ENCODE measurements at places on chromosomes 1 and 21.

GRCh38 chr21:42056996-42057689, 14.0 kb upstream of the UMODL1 start:
- no peak for DNase-seq

GRCh38 chr21:33622253-33622652, 19.3 kb downstream of the CRYZL1 start:
- no peak for DNase-seq

DNA sequence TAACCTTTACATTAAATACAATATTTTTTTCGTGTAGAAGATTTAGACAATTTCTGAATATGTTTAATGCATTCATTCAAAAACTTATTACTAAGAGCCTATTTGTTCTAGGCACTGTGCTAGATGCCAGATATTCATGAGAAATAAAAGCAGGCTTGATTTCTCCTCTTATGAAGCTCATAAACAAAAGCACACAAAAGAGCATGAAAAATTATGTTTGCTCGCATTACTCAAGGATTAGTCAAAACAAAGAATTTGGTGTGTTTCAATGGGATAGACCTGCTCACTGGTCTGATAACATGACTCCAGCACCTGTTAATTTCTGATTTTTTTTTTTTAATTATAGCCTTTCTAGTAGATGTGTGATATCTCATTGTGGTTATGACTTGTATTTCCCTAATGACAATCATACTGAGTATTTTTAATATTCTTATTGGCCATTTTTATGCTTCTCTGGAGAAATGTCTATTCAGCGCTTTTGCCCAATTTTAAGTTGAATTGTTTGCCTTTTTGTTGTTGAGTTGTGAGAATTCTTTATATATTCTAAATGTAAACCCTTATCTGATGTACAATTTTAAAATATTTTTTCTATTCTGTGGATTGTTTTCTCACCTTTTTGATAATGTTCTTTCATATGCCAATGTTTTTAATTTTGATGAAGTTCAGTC, 382.3 kb upstream of the ADGRL4 start:
- DNase-seq: no peak

GRCh38 chr1:61089338-61089737, 7.0 kb downstream of the NFIA start:
- DNase-seq: no peak

DNA sequence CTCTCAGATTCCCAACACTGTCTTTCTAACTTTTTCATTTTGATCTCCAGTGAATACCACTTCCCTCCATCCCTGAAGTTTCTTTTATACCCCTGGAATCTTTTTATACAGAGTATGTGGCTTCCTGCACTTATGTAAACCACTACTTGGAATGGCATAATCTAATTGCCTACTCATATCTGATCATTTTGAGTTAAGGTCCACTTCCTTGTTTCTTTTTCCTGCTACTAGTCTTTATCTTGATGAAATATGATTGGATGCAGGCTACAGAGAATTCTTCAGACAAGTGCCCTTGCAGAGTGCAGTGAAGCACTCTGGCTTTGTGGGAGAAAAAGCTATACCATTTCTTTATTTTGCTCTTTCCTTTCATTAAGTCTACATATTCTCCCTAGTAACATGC, 325.3 kb upstream of the ADAMTS5 start:
- no peak for DNase-seq

GRCh38 chr21:26106562-26106961, 64.0 kb downstream of the APP start:
- DNase-seq: no peak

DNA sequence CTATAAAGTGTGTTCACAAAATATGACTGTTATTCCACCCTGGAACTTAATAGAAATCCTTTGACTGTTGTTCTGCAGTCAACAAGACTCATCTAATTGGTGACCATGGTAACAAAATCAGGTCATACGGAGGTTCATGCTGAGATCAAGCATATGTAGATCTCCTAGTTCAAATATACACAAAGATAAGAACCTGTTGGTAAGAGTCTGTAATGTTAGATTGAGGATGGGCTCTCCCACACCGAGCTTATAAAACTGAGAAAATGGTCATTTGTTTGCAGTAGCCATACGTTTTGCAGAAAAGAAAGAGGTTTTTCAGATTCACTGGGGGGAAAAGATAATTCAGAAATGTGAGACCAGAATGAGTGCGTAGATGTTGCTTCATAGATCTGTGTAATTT, 468.1 kb downstream of the RPS6KC1 start:
- no peak for DNase-seq
